ENCODE measurements at places on chromosomes 4 and X. TPM values are rescaled to one million over a fixed set of nuclear protein-coding genes. Genes with fewer than 3 reads are reported as not detected.

Gene PABPC1L2A
- not detected for total RNA-seq

Gene FTHL17
- not detected for total RNA-seq

Gene COX7B2
- not detected for total RNA-seq

Gene OTOP1
- not detected for total RNA-seq

Gene CSAG1
- not detected for total RNA-seq

Gene KDM6A
- total RNA-seq, result 24.9 TPM

Gene AMTN
- total RNA-seq, result not detected

Gene HS6ST2
- not detected for total RNA-seq

Gene GPR119
- total RNA-seq, result not detected

Gene NELFA
- total RNA-seq, result 5.8 TPM

Gene MAGEA10
- not detected for total RNA-seq

Gene GPM6B
- total RNA-seq, result 5.9 TPM

Gene MAGEE2
- not detected for total RNA-seq

Gene GC
- total RNA-seq, result not detected

Gene TLR8
- total RNA-seq, result not detected

Gene GUCY1B1
- total RNA-seq, result 2.9 TPM

Gene ANOS1
- total RNA-seq, result under 0.01 TPM

Gene GALNTL6
- under 0.01 TPM for total RNA-seq

Gene AREG
- total RNA-seq, result 0.18 TPM

Gene SLC10A6
- not detected for total RNA-seq

Gene CRMP1
- total RNA-seq, result 4.4 TPM

Gene USP9X
- total RNA-seq, result 104 TPM

Gene TMEM31
- total RNA-seq, result not detected

Gene NPY2R
- not detected for total RNA-seq

Gene SPACA5
- total RNA-seq, result not detected

Gene STEEP1
- total RNA-seq, result 47.5 TPM

Gene RHOH
- not detected for total RNA-seq

Data from IMR-90 (cell line).